ENCODE measurements at places on chromosomes 3 and 15.

DNA sequence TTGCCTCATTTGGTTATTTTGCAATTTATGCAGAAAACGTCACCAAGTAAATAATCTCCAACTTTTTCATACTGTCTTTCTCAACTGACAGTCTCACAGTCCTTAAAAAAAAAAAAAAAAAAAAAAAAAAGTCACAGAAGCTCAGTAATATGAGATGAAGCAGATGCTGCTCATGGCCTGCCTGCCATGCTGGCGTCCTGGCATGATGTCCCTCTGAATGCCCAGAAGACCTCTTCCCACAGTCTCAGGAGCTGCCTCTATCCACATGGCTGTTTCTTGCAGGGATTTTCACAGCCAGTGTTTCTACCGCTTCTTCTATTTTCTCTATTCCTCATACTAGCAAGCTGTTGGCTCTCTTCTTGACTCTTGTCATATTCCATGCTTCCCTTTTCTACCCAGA lies 87.7 kb downstream of the TGFBR2 start:
- DNase-seq: no peak

- no peak for DNase-seq
These were observed 30.7 kb downstream of the ARHGAP31 start for GRCh38 chr3:119324899-119325298.

DNA sequence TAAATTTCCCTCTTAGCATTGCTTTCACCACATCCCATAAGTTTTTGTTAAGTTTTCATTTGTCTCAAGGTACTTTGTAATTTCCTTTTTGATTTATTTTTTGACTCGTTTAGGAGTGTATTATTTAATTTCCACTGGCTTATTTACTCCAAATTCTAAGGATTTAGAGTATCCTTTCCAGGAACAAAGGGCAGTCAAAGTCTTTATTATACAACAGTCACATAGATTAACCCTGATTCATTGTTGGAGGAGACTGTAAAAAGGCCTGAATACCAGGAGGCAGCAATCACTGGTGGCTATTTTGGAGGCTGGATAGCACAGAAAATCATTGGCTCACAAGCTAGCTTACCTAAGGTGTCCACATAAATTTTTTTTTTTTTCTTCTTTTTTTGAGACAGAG lies 39.9 kb downstream of the OIP5 start:
- no peak for DNase-seq

DNA sequence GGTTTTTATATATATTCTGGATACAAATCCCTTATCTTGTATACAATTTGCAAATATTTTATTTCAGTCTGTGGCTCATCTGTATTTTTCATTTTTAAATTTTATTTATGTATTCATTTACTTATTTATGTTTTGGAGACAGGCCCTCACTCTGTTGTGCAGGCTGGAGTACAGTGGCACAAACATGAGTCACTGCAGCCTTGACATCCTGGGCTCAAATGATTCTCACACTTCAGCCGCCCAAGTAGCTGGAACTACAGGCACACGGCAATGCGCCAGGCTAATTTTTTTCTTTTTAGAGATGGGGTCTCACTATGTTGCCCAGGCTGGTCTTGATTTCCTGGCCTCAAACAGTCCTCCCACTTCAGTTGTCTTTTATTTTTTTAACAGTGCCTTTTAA lies 50.6 kb downstream of the PFN2 start:
- DNase-seq: no peak

- DNase-seq: peak; percentile 61
These were observed 11.0 kb downstream of the TRPM7 start for GRCh38 chr15:50675535-50676144.

DNA sequence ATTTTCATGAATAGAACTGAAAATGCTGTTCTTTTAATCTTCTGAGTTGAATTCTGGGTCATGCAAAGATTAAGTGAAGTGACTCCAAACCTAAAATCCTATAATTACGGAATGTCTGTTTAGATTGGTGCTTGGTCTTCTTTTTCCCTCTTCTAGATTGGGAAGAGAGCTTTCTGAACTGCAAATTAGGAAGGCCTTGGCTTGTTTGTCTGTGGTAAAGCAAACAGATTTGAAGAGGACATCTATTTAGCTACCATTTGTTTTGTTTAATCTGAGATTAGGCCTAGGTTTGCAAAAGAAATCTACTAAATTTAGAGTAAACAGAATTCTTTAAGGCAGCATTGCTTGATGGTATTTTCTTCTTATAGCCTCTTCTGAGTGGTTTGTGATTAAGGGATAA lies 23.5 kb downstream of the PAQR9 start:
- no peak for DNase-seq

DNA sequence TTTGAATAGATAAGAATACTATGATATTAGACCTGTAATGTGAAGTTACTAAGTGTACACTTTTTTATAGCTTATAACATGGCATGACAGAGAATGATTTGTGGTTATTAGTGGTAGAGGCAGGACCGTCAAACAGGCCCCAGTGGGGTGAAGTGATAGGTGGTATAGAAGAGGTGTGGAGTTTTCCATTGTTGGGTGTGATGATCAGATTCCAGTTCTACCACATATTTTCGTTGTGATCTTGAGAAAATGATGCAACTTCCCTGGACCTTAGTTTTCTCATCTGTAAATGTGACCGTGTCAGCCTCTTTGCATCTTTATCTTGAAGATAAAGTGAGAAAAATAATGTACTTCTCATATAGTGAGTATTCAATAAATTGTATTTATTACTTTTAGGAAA lies 30.3 kb upstream of the UTS2B start:
- DNase-seq: no peak

DNA sequence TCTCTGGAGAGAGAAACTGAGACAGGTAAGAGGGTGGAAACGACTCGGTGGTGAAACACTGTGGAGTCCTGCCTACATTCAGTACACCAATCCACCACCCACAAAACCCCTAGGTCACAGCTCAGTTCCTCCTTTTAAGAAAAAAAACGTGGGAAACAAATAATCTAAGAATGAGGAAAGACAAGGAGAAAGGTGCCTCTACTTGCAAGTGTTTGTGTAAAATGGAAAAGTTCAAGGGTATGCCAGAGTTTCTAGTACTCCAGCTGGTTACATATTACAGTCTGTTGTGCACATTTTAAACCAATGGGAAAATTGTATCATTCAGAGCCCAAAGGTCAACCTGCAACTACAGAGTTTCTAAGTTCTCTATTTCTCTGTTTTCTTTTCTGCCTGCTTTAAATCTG lies 32.2 kb downstream of the HGD start:
- no peak for DNase-seq

DNA sequence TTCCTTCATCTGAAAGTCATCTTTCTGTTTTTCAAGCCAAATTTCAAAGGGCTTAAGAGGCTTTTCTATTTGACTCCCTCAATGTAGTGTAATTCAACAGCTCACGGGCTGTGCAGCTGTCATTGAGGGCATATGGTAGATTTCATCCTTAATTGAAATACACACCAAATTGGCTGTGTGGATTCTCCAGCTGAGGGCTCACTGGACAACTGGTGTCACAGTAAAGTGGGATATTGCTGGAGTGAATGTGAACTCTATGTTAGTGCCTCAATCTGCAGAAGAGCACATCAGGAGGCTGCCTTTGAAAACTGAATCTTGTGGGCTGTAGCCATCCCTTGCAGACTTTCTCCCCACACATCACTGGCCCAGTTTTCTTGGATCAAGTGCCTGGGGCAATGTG lies 120.1 kb downstream of the GALK2 start:
- peak; percentile 55 for DNase-seq

- no peak for DNase-seq
These were observed 53.2 kb downstream of the CCDC54 start for GRCh38 chr3:107430214-107430995.

- no peak for DNase-seq
These were observed 73.2 kb downstream of the TBC1D2B start for GRCh38 chr15:78004222-78004727.

DNA sequence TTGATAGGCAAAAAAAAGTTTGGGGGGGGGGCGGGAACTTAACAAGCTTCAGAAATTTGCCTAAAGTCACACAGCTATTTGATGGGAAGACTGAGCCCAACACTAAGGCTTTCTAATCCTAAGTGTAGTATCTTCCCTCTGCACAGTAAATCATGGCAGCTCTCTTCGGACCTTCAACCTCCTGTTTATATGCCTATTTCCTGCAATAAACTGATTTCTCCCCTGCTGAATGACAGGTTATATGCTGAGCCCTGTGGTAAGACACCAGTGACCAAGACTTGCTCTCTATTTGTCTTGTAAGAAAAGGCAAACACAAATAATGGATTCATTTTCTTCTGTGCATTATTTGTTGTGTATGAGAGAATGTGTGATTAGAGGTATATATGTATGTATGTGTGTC lies 355.8 kb upstream of the ARRDC4 start:
- DNase-seq: no peak

DNA sequence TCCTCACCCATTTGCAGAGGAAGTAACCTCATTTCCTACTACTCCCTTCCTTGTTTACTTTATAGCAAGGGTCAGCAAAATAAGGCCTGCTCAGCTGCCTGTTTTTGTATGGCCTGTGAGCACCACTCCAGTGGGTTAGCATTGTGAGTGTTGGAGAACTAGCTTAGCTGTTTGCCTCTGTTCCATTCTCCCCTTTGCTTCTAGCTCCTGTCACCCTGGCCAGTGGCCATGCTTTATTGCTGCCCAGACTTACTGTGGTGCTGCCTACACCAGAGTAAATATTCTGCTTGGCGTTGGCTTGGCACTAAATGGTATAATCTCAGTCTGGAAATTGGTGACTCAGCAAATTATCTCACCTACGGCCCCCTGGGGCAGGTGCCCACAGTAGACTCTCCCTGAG lies 8.8 kb downstream of the PDCD6IP start:
- DNase-seq: no peak

DNA sequence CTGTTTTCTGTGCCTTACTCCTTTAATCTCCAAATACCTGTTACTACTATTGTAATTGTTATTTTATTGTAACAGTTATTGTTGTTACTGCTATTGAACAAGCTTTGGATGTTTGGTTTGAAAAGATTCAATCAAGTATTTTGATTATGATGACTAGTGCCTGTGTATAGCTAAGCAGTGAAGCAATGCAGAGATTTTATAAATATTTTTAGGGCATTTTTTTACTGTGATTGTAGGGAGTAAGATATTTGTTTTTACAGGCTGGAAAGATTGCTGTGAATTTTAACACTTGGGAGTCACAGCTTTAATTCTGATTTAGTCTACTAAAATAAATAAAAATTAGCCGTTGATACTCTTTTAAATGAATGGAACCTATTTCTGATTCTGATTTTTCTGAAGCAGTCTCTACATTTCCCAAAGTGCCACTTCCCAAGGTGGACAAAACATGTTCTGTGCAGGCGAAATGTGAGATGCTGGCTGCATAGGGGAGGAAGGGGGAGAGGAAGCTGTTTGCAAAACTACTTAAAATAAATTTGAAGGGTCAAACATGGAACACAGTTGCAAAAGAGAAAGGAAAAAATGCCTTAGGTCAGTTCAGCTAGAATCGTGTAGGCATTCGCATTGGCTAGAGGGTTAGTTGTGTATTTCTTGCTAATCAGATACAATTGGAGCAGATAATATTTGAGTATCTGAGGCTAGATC lies 25.7 kb downstream of the EEFSEC start:
- no peak for DNase-seq

Data from stomach (tissue), 19 donors.